Right hindlimb (tissue), 1 donor: ENCODE measurements at places on chromosomes 1 and 21.

DNA sequence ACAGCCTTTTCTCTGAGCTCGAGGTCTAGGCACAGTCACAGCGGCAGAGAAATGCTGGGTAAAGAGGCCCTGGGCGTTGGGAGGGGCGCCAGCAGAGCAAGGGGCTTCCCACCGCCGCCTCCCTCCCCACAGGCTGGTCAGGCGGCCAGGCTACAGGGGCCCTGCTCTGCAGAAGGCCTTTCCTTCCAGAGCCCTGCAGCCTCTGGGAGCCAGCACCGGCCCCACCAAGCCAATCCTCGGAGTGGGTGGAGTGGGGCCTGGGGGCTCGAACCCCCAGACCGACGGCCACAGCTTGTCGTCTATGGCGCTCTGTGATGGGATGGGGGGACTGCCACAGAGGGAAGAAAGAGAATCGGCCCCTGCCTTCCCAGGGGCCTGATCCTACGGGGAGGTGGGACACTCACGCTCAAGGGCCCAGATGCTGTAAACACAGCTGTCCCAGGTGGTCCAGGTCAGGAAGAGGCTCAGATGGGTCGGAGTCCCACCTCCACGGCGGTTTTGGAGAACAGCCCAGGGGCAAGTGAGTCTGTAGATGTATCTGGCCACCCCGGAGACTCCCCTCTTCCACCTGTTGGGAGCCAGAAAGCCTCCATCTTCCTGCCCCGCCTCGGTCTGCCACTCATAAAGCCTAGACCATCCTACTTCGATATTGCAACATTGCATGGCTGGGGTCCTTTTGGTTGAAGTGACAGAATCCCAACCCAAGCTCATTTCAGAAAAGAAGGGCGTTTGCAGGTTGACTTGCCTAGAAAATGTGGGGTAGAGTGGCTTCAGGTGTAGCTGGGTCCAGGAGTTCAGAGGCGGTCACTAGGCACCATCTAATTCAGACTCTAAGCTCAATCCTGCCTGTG, 95.6 kb downstream of the SIK1 start:
- no peak for DNase-seq

DNA sequence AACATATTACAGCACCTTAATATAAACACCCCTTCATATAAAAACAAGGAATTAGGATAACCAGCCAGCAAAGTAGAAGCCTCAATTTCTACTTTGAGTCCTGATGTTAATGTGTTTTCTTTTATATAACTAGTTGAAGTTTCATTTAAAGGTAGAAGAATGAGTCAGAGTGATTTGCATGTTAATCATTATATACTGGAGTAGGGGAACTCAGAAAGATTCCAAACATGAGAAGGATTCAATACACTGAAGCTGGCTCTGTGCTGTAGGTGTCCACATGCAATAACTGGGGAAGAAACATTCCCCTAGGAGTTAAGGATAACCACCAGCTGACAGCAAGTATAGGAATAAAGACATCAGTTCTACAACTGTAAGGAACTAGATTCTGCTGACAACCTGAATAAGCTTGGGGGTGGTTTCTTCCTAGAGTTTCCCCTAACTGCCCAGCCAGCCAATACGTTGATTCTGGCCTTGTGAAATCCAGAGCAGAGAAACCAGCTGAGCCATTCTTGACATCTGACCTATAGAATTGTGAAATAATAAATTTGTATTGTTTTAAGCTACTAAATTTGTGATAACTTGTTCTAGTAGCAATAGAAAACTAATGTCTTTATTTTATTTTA, 33.4 kb upstream of the RNPC3 start:
- DNase-seq = no peak

- no peak for DNase-seq
Measured at GRCh38 chr1:221801251-221801661, 59.4 kb upstream of the DUSP10 start.

DNA sequence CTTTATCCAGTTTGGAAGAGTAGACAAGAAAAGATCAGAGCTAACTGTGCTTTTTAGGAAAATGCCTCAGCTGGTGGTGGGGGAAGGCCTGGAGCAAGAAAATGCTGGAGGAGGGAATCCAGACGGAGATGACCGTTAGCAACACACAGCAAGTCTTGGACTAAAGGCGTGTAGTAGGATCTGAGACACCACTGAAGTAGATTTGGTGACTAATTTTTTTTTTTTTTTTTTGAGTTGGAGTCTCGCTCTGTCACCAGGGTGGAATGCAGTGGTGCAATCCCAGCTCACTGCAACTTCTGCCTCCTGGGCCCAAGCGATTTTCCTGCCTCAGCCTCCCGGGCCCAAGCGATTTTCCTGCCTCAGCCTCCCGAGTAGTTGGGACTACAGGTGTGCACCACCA, 41.2 kb downstream of the LPAR3 start:
- DNase-seq = no peak

- DNase-seq = no peak
Measured at GRCh38 chr1:230368363-230368762, 57.8 kb downstream of the PGBD5 start.

DNA sequence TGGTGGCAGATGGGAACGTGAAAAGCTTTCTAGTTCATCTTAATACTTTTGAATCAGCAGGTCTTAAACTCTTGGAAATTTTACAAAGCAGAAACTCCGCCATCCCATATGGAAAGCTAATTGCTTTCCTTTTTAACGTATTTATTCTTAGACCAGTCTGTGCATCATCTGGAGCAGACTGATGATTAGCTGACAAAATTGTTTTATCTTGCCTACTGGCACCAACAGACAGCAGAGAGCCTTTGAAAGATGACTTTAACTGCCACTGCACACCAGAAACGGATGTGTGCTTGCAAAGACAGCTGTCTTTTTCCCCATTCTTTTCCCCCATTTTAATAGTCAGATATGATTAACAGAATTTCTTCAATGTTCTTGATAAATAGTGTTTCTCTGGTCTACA, 97.0 kb downstream of the PLD5 start:
- no peak for DNase-seq

- DNase-seq = no peak
Measured at GRCh38 chr21:44834951-44835646, 17.2 kb upstream of the SUMO3 start.

DNA sequence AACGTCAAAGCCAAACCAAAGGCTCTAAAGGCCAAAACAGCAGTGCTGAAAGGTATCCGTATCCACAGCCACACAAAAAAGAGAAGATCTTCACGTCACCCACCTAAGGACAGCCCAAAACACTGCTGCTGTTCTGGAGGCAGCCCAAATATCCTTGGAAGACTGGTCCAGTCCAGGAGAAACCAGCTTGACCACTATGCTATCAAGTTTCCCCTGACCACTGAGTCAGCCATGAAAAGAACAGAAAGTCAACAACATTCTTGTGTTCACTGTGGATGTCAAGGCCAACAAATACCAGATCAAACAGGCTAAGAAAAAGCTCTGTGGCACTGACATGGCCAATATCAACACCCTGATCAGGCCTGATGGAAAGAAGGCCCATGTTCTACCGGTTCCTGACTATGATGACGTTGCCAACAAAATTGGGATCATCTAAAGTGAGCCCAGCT, 32.1 kb downstream of the ARID4B start:
- no peak for DNase-seq

- DNase-seq = no peak
Measured at GRCh38 chr1:222384531-222384930, 163.4 kb downstream of the HHIPL2 start.

GRCh38 chr1:102174259-102174863, 177.6 kb upstream of the OLFM3 start:
- DNase-seq = no peak
